Motor neuron (in vitro differentiated cells): ENCODE measurements at places on chromosomes 4 and X. TPM values are rescaled to one million over a fixed set of nuclear protein-coding genes. Genes with fewer than 3 reads are reported as not detected.

DNA sequence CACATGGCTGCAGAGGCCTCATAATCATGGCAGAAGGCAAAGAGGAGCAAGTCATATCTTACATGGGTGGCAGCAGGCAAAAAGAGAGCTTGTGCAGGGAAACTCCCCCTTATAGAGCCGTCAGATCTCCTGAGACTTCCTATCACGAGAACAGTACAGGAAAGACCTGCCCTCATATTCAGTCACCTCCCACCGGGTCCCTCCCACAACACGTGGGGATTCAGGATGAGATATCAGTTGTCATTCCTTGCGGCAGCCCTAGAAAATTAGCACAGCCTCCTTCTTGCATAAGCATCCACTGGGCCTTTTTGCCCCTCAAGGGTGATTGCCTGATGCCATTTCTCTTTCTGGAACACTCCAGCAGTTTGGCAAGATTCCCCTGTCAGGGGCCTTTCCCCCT lies 61.7 kb upstream of the STX18 start:
- ATAC-seq, result no peak

GC gene
- 3.6 and 4.4 TPM in 2 replicates for total RNA-seq

DNA sequence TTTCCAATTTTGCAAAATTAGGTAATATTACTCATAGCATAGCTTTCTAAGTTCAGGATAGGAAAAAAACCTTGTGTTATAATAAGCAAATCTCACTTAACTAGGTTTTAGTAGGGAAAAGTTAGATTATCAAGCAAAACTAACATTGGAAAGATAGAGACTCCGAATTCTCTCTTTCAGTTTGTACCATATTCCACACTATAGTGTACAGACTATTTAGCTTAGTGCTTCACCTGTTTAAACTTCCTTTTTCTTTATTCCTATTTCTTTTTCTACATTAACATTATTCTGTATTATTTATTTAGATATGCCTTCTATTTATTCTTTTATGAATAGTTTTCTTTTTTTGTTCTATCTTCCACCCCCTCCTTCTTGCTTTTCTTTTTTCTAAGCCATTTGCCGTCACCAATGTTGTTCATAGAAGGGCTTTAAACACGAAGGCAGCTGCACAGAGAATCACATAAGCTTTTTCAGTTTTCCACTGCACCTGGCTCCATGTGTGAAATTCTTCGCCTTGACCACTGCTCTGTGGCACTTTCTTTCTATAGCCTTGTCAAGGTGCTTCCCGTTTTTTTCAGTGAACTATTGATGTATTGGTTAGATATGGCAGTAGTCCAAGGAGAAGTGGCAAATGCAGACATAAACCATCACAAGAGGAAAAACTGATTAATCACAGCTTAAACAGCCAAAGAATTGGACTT lies 8.5 kb downstream of the PCDH10 start:
- no peak for ATAC-seq

- ATAC-seq, result no peak
Observed at GRCh38 chrX:54427837-54428424, 12.3 kb upstream of the TSR2 start.

RAB33A gene
- total RNA-seq, result 25.0 and 30.3 TPM in 2 replicates

DNA sequence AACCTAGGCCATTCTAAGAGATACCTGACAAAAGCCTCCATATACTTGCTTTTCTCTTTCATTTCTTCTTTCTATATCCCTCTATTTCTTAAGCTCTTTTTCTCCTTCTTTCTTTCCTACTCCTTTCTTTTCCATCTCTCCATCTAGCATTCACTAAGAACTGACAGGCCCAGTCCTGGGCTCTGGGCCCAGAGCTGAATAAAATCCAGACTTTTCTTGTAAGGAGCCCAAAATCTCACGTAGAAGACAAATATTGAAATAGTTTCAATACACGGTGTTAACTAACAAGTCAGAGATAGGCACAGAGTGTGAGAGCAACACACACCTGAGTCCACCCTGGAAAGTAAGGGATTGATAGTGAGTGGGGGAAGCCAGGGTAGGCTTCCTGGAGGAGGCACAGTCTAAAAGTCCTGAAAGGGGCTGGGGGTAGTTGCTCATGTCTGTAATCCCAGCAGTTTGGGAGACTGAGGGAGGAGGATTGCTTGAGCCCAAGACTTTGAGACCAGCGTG lies 73.2 kb upstream of the EFNB1 start:
- ATAC-seq, result no peak
